ENCODE measurements at places on chromosomes 12 and 14.

- no peak for DNase-seq
These were observed 400 bp upstream of the NDUFA12 start for GRCh38 chr12:95003921-95004272.

DNA sequence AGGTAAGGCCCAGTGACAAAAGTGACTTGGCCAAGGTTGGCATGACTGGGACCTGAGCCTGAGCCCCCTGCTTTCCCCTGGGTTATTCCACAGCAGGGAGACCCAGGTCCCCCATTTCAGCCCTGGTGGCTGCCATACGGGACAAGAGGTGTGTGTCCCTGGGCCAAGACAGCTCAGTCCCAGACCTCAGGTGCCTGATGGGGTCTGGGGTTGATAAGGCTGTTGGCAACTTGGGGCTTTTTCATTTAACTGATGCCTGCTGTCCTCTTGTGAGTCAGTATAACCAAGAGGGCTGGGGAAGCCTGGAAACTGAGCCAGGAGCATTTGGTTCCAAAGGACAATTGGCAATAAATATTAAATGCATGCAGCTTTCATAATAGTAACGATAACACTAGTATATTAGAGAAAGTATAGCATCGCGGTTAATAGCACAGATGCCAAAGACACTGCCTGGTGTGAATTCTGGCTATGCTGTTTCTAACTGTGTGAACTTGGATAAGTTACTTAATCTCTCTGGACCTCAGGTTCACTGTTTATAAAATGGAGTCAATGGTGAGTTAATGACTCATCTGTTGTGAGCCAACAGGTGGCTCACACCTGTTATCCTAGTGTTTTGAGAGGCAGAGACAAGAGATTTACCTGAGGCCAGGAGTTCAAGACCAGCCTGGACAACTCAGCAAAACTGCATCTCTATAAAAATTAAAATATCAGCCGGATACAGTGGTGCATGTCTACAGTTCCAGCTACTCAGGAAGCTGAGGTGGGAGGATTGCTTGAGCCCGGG lies 898 bp downstream of the SDSL start:
- DNase-seq: no peak

DNA sequence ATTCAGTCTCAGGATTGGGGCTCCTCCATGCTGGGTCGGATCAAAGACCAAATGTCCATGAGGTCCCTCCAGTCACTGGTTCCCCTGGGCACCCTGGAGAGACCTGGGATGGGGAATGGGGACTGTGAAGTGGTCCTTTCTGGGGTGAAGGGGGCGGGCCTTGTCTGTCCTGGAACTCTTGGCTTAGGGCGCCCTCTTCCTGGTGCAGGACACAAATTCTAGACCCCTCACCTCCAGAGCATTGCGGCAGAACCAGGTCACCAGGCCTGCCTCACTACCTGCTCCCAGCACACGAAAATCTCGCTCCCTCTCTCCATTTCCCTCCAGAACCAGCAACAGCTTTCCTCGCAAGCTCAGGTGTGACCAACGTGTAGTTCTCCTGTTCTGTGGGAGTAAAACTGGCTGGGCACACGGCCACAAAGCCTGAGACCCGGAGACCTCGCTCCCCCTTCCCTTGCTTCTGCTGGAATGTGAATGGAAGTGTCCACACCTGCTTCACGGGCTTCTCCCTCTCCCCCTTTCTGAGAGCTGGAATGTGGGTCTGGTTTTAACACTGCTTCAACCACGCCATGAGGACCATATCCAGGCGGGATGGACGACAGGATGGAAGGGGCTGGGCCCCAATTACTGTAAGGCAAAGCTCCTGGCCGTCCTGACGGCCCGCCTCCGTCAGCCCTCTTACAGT lies 112.7 kb downstream of the SCARB1 start:
- no peak for DNase-seq

DNA sequence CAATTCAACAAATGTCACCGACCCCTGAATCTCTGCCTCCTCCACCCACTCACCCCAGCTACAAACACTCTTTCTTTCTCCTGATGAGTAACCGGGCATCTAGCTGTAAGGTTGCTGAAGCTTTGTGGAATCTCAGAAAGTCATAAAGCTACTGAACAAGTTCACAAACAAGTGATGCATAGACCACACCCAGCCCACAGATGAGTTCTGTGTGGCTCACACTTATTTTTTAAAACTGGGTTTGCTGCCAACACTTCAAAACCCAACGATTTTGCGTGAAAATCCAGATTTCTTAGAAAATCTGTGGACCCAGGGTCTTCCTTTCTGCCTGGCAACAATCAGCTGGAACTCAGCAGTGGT lies 96.1 kb downstream of the APAF1 start:
- no peak for DNase-seq

GRCh38 chr12:108581311-108582227 lies 16.3 kb downstream of the TMEM119 start:
- DNase-seq: no peak

DNA sequence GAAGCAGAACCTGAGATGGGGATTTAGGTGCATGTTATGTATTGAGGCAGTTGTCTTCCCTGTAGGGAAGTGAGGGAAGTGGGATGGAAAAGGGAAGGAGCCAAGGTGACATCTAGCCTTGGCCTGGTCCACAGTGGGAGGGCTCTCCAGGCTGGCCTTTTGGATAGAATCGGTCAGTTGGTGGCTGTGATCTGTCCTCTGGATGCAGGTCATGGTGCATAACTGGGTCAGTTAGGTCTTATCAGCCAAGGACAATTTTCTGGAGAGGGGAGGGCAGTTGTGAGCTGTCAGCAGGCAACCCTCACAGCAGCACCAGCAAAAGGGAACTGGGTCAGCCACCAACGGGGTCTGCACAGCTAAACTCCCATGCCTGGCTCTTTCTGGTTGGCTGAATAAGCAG lies 9.6 kb downstream of the SERPINA12 start:
- DNase-seq: no peak

GRCh38 chr12:116213014-116213413 lies 64.5 kb downstream of the MED13L start:
- no peak for DNase-seq

DNA sequence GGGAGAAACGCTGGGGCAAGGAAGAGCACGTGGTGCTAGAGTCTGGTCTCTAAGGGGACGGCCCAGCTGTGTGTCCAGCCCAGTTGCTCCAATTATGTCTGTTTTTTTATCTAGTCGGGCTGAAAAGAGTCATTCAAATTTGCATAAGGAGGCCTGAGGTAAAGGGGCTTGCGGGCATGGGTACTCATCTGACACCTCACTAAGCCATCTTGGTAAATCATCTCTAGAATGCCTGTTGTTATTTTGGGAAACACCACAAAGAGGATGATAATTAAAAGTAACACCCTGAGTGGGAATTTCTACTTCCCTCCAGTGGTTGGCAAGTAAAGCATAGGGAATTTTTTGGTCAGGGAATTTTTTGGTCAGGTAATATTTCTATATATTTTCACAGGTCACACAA lies 196.1 kb upstream of the ALG10B start:
- no peak for DNase-seq

DNA sequence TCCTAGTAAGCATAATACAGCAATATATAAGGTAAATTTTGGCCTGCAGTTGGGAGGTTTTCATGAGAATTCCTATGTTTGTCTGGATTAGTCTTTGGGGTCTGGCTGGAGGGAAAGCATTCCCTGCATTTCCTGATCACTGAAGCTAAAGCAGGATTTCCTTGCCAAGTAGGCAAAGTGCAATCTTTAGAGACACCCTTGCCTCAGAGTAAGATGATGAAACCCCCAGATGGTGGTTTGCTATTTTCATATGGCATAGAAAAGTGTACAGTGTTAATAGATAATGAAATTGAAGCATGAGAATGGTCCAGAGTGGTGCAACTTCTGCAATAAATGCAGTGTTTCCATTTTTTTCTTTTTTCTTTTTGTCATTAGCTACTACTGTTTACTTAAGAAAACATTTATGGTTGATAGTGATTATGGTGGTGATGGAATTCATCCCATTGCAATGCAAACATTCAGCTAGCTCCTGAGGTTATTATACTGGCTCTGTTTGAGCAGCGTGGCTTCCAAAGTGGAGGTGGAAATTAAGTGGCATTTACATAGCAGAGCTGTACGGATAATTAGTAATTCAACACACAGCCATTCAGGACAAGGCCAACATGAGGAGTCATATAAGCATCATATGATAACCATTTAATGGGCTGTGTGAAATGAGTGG lies 276.3 kb downstream of the DUSP6 start:
- DNase-seq: no peak

- no peak for DNase-seq
These were observed 189.5 kb downstream of the PHLDA1 start for GRCh38 chr12:75842090-75842489.

- DNase-seq: no peak
These were observed 16.5 kb downstream of the HEBP1 start for GRCh38 chr12:12983420-12984035.

DNA sequence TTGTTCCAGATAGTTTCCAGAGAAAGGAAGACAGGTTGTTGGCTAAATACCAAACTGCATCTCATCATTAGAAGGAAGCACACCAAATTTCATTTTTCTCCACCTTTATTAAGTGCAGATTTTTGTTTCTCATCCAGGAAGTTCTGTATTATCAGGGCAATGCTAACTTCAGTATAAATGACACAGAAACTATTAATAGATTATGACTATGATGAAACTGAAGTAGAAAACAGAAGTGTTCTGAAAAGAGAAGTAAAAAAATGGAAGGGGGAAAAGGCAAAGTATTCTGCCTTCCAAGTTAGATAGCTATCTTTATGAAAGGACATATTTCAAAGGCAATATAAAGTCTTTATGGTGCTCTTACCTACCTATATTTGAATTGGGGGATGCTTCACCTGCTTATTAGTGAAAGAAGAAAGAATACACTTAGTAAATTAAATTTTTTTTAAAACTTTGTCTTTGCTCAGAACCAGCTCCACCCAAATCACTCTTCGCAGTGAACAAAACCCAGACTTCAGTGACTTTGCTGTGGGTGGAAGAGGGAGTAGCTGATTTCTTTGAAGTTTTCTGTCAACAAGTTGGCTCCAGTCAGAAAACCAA lies 223.9 kb downstream of the PTPRO start:
- no peak for DNase-seq

DNA sequence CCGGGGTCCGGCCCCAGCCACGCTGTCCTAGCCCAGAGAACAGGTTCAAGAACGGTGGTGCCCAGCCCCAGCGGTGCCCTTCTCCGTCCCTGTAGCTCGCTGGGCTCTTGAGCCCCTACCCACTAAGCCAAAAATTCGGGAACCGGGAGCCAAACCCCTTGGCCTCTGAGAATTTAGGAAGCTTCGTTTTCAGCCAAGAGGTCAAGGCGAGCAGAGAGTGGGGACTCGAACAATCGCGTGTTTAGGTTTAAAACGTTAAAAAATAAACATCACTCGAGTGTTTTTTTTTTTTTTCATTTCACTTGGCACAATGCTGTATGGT lies 6.2 kb downstream of the SIX1 start:
- no peak for DNase-seq

- no peak for DNase-seq
These were observed 93.5 kb downstream of the GRIN2B start for GRCh38 chr12:13887779-13888388.

GRCh38 chr14:98962118-98962517 lies 309.9 kb downstream of the BCL11B start:
- DNase-seq: no peak
